ENCODE measurements at places on chromosomes 2 and 18.

DNA sequence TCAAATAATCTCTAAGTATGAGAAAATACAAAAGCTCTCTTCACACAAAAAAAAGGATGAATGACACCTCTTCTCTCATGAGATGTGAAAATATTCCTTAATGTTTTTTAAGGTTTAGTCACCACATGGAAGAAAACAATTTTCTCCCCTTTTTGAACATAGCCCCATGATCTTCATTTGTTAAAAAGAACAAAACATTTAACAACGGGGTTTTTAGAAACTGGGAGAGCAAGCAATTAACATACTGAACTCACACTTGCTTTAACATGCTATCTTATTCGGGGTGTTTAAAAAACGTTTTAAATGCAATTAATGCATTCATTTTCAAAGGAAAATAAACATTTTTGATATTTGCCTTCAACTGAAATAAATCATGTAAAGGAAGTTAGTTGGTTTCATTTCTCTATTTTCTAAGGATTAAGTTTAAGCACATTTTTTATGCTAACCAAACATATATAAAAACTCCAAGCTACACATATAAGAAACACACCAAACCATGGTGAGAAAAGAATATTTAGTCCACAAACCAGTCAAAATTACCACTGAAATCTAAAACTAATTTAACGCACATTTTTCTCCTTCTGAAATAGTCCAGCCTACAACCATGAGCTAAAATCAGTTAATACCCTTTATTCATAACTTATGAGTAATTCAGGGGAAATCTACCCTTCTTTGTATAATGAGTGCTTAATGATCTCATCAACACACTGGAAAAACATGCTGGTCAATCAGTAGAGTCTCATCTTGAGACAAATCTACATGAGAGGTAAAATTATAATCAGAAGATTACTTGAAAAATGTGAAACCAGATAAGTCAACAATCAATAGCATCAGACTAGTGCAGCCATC, 8.2 kb downstream of the FBXO11 start:
- no peak for DNase-seq

GRCh38 chr2:9772035-9772998, 71.0 kb upstream of the TAF1B start:
- no peak for DNase-seq

- DNase-seq: no peak
These were observed 11.4 kb downstream of the SPDYA start for GRCh38 chr2:28822036-28822435.

DNA sequence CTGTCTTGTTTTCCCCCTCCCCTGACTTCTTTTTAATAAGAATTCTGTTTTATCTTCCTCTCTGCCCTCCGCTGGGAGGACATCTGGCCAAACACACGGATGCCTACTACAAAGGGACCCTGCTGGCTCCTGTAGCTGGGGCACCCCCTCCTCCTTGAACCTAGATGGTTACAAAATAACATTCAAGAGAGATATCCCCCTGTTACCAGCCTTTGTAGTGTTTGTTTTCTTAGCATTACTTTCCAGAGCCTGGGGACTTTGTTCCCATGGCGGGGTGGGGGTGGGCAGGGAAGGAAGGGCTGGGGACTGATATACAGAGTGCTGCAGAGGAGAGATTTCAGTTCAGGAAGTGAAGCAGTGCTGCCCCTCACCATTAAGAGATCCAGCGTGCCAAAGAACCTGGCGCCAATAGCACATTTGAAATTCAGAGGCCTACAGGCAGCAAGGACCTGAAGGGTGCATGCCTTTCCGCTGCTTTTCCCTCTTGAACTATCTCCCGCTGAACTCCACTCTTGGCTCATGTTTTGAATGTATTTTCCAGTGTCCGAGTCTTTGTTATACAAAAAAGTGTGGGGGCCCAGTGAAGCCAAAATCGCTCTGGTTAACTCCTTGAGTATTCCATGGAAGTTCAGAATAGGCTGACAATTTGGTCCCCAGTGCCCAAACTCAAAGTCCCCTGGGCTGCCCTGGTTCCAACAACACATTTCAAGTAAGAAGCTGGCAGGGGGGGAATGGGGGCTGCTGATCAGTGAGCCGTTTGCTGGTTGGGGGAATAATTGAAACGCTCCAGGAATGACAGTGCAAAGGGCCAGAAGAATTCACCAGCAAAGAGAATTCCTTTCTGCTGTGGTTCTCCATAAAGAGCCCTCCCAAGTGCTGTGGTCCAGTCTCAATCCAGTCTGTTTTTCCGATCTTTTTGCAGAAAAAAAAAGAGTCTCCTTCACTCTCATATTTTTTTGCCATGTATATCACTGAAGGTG, 94.8 kb upstream of the THOC1 start:
- DNase-seq: no peak

DNA sequence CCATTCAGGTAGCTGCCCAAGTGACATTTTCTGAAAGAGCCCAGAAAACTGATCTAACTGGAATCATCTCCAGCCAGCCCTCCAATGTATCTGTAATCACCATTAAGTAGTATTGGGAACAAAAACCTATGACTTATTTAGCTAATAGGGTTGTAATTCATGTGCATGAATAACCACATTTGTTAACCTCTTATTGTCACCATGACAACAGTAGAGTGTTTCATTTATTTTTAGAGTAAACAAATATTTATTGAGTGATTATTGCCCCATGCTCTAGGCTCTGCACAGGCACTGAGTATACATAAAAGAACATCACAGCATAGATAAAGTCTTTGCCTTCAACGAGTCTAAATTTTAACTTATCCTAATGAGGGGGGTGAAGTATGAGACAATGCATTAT, 265.4 kb upstream of the UBE2E3 start:
- no peak for DNase-seq

DNA sequence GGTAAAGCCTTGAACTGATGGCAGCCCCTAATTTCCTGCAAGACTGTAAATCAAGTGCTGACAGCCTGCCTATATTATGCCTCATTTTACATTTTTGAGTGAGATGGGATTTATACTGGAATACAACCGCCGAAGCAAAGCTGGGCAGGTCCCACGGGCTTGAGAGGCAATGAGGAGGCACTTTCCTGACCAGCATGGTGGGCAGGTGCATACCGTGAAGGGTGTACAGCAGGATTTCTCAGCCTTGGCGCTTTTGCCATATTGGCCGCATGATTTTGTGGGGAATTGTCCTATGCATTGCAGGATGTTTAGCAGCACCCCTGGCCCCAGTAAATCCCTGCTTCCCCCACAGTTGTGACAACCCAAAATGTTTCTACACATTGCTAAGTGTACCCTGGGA, 22.8 kb downstream of the CEP68 start:
- no peak for DNase-seq

GRCh38 chr2:239495175-239495574, 94.4 kb upstream of the HDAC4 start:
- DNase-seq: no peak
